Activated CD8-positive, alpha-beta memory T cell treated with anti-CD3 and anti-CD28 coated beads, Interleukin-2, amount 50 U/mL, for 4 hours (primary cell): ENCODE measurements at places on chromosomes 7 and 10.

- no peak for DNase-seq
Measured at GRCh38 chr10:76463111-76463510, 1031.7 kb downstream of the LRMDA start.

GRCh38 chr7:2359610-2360009, 5.0 kb downstream of the EIF3B start:
- no peak for DNase-seq

DNA sequence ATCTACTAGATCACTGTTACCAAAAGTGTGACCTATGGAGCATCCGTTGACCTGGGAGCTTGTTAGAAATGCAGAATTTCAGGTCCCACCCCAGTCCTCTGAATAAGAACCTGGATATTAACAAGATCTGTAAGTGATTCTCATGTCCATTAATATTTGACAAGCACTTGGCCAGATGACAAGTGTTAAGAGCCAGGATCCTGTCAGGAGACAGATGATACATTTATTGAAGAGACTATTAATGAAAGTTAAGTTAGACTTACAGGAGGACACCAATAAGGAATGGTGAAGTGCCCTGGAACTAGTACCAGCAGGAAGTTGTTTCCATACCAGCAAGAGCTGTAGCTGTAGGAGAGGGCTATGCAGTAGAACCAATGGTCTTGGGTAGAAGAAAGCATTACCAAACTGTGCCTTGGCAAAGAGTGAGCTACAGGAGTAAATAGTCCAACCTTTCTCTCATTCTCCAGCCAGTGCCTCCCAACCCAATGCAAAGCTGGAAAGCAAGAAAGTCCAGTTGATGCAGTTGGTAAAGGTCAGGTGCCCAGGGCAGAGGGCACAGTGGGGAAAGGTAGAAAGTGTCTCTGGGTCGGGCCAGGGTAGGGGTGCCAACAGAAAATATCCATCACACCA, 35.3 kb upstream of the ADD3 start:
- no peak for DNase-seq

DNA sequence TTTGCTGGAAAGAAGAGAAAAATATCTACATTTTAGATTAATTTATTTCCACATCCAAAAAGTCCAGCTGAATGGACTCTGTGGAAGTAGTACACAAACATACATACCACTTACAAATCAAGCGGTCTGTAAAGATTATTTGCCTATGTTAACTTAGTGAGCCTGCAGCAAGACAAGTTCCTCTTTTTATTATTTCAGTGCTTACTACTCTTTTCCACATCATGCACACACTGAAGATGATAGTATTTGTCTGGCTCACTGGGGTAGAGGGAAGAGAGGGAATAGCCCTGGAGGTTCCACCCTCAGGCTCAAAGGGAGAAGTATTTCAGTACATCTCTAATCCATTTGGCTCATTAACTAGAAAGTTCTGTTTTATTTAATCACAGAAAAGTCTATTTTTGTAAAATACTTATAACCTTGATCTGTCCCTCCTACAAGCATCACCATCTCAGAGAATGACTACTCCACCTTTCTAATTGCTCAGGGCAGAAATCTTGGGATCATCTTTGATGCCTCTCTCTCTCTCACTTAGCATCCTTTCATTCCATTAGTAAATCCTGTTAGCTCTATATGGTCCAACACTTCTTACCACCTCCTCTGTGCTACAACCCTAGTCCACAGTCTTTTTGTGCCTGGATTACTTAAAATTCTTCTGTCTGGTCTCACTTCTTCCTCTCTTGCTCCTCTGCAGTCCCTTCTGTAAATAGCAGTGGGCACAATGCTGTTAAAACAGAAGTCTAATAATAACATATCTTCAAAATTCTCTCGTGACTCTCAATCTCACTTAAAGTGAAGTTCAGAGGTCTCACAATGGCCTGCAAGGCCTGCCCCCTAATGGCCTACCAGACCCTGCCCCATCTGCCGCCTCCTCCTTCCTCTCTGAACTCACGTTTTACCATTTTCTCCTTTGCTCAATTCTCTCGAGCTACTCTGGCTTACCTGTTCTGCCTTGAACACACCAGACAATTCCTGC, 64.3 kb upstream of the CCDC6 start:
- no peak for DNase-seq

DNA sequence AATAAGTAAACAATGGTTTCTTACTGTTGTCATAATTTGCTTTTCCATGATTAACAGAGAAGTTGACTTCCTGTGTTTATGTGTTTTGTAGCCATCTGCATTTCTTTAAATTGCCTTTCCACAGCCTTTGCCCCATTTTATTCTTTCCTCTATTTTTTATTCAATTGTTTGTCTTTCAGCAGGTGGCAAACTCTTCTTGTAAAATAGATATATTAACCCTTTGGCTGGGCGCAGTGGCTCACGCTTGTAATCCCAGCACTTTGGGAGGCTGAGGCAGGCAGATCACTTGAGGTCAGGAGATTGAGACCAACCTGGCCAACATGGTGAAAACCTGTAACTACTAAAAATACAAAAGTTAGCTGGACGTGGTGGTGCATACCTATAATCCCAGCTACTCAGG, 50.6 kb upstream of the CAPZA2 start:
- DNase-seq, result no peak

- no peak for DNase-seq
Measured at GRCh38 chr10:74058658-74059057, 60.7 kb downstream of the VCL start.

- no peak for DNase-seq
Measured at GRCh38 chr7:117424090-117424829, 3.0 kb downstream of the ASZ1 start.

DNA sequence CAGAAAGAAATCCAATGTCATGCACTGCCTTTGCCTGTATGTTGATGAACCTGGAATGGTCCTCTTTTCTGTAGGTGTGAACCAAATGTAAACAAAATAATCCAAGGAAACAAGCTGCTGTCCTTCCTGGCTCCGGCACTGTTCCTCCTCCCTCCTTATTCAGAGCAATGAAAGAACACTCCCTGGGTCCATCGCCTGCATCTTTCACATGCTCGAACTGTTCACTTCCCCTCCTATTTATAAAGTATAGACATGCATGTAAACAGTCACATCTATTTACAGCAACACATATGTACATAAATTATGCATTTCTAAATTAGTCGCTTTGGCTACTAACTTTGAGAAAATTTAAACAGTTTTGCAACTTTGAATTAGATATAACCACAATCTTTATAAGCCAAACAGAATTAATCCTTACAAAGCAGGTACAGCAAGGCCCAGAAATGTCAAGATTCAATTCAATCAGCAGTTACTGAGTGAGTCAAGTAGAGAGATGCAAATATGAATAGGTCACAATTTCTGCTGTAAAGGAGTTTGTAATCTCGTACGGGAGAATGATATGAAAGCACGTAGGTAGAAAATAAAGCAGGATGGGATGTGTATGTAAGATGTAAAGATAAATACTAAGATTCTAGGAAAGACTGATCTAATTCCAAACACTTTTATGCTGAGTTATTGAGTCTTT, 162.6 kb downstream of the PIP4K2A start:
- no peak for DNase-seq

DNA sequence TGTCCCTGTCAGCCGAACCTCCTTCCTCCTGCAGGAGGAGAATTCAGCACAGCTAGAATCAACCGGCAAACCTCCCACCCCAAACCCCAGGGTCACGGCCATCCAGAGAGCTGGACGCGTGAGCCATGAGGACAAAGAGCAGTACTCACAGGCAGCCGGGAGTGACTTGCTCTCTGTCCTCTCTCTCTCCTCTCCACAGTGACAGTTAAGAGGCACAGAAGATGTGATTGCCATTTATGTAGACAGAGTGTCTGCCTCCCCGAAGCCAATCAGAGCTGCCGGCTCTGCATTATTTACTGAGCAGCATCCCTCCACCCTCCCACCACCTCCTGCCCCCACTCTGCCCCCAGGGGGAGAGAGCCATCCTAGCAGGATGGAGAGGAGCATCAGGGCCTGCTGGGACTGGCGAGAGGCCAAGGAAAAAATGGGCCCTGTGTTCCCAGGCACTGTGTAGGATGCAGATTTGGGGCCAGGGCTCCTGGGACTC, 4.3 kb downstream of the DDC start:
- no peak for DNase-seq

- no peak for DNase-seq
Measured at GRCh38 chr7:116449441-116449840, 50.1 kb upstream of the CAV2 start.

- DNase-seq, result no peak
Measured at GRCh38 chr10:87511526-87511925, 6.8 kb downstream of the MINPP1 start.

GRCh38 chr10:102112210-102112817, 7.9 kb downstream of the LDB1 start:
- no peak for DNase-seq

- DNase-seq, result peak; percentile 68
Measured at GRCh38 chr10:12448729-12449391, 99.5 kb downstream of the CAMK1D start.

- DNase-seq, result no peak
Measured at GRCh38 chr10:25492040-25492439, 317.2 kb downstream of the GPR158 start.

DNA sequence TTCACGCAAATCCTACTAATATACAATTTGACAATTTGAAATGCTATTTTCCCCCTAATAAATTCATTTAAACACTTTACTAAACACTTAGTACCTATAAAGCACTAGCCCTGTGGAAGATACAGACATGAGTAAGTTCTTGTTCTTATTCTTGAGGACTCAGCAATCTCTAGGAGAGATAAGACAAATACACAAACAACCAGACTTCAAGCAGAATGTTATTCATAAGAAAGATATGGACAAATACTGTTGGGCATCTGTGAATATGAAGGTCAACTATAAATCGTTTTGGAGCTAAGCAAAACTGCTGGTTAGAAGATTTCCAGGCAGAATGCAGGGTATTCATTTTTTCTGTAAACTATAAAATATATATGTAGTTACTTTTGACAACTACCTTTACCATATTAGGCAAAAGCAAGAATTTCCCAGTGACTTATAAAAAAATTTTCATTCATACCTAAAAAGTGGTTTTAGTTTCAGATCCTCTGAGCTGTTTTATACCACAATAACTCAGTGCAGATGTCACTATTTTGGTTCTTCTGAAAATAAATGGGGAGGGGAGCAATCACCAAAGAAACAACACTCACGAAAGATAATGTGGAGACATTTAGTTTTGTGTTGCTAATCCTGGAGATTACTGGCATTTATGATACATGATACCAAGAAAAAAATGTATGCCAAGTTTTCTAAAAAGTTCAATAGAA, 3.8 kb downstream of the VPS41 start:
- DNase-seq, result no peak

DNA sequence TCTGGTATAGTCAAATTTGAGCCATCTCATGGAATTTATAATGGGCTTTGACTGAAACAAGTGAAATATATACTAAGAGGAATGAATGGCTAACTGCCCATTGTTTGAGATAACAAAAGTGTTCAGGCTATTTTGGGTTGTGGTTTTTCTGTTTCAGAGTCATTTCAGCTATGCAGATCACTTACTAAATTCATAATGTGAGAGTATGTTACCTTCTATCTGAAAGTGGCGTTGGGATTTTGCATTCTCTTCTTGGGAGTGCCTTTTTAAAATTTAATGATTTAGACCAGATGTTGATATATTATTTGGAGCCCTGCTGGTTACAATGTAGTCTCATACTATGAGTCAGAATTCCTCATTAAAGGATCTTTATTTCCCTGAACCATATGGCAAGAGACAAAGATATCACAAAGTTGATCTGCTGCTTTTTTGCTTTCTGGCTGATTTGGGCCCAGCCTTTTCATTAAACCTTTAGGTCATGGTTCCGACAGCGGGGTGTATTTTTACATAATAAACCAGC, 10.4 kb downstream of the VCL start:
- DNase-seq, result no peak

DNA sequence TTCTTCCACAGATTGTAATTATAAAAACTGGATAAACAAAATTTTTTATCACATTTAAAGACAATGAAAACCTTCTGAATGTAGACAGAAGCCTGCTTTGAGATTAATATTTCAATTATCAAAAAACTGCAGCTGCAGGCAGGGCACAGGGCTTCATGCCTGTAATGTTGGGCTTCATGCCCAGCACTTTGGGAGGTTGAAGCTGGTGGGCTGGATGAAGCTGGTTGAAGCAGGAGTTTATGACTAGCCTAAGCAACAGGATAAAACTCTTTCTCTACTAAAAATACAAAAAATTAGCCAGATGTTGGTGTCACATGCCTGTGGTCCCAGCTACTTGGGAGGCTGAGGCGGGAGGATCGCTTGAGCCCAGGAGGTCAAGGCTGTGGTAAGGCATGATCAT, 41.2 kb downstream of the PDZD8 start:
- DNase-seq, result no peak

DNA sequence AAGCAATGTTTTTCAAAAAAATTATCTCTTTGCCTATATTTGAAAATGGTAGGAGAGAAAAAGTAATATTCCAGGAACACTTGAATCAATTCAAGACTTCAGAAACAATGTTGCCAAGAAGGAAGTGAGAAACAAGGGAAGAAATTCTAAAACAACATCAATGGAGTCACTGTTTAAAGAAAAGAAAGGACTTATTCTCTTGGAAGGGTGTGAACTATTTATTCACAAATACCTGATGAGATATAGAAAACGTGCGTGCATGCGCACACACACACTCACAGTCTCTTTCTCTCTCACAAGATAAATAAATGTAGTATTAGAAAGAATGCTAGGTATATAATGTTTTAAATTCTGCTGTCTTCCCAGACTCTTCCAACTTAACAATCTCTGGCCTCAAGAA, 117.2 kb upstream of the FAM133B start:
- no peak for DNase-seq

DNA sequence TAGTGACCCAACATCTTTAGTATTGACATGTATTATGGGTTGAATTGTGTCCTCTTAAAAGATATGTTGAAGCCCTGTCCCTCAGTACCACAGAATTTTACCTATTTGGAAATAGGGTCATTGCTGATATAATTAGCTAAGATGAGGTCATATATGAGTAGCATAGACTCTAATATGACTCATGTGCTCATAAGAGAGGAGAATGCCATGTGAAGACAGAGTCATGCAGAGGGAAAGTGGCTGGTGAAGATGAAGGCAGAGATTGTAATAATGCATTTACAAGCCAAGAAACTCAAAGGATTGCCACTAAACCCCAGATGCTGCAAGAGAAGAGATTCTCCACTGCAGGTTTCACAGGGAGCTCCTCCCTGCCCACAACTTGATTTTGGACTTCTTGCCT, 496.4 kb downstream of the KIF20B start:
- no peak for DNase-seq

GRCh38 chr10:12726971-12727831, 274.3 kb downstream of the CCDC3 start:
- DNase-seq, result no peak
